ENCODE measurements at places on chromosomes 2 and 18.

GRCh38 chr18:27501671-27502070, 316.6 kb upstream of the CHST9 start:
- DNase-seq, result no peak

DNA sequence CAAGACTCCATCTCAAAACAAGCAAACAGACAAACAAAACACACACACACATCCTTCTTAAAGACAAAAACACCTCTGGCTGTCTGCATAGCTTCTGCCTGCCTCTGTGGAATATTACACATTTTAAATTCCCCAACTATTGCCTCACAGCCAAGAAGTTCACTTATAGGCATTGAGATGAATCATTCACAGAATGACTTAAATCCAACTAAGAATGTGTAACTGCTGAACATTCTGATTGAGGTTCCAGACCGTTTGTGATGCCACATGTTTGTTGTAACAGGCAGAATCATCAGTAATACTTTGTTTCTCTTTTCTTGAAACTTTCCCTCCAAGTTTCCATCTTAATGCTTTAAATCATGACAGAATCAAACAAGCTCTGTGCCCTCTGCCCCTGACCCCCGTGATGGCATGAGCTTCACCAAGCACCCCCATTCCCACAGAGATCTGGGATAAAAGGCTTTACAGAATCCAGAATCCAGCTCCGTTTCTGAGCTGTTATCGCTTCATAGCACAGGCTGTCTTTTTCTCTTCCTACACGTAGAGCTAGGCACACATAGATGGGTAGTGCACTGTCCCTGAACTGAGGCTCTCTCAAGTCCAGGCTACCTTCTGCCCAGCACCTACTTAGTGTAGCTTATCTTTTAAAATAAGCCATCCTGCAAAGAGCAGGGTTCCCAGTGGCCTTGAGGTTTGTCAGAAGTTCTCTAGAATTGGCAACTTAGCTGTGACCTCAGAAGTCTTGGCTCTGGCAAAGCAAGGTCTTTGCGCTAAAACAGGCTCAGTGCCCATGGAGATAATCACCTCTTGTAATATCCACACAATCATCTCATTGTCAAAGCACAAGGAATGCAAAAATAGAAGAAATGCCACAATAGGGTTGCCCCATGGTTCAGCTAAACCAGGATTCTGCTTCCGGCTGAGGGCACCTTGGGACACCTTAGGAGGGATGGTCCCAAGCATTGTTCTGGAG, 32.9 kb downstream of the EPAS1 start:
- DNase-seq, result no peak

- DNase-seq, result no peak
Observed at GRCh38 chr2:111105926-111106325, 14.8 kb upstream of the BCL2L11 start.

- DNase-seq, result no peak
Observed at GRCh38 chr2:79191816-79192215, 32.3 kb upstream of the REG3A start.

DNA sequence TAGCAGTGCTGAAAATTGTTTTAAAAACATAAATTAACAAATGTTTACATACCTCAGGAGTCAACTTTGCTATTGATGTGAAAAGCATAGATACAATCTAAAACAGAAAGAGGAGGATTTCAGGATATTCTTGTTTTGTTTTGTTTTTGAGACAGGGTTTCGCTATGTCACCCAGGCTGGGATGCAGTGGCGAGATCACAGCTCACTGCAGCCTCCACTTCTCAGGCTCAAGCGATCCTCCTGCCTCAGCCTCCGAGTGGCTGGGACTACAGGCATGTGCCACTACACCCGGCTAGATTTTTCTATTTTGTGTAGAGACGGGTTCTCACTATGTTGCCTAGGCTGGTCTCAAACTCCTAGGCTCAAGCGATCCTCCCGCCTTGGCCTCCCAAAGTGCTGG, 60.6 kb downstream of the C2orf74 start:
- DNase-seq, result no peak

GRCh38 chr2:96608469-96609455, 29.4 kb downstream of the KANSL3 start:
- no peak for DNase-seq

Measured in KBM-7 (cell line).